ENCODE measurements at places on chromosomes 4 and X. TPM values are rescaled to one million over a fixed set of nuclear protein-coding genes. Genes with fewer than 3 reads are reported as not detected.

The BEX1 gene
- total RNA-seq = not detected

The CFAP99 gene
- total RNA-seq = not detected

GRCh38 chrX:83008415-83008814, 499.7 kb upstream of the POU3F4 start:
- DNase-seq = no peak

DNA sequence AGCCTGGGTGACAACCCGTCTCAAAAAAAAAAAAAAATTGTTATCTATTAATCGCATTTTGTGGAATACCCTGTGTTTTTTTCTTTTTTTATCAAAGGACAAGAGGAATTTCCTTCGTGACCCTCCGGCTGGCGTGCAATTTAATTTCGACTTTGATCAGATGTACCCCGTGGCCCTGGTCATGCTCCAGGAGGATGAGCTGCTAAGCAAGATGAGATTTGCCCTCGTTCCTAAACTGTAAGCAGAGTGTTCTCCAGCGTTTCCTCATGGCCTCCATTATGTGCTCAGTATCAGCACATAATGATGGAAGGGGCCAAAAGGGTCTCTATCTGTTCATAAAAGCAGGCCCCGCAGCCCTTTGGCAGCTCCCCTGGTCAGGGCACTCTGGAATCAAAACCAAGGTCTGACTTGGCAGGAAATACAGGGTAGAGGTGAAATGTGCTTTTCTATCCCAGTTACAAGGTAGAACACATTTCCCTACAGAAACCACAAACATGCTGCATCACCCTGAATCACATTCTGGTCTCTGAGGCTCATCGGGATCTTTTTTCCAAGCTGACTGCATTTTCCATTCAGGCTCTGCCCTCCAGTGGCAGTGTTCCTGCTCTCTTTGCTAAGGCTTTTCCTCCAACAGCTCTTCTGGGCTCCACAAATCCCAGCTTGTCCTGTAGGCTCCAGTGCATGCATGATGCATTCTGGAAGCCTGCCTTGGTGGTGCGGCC, 24.4 kb downstream of the SYAP1 start:
- DNase-seq = no peak

GRCh38 chrX:153648358-153649177, 1.6 kb downstream of the DUSP9 start:
- DNase-seq = peak; percentile 64
